AG08396 (cell line): ENCODE measurements at places on chromosomes 6 and 20.
A peak's percentile ranks its signal among the peaks of the same experiment; 100 is the strongest.

DNA sequence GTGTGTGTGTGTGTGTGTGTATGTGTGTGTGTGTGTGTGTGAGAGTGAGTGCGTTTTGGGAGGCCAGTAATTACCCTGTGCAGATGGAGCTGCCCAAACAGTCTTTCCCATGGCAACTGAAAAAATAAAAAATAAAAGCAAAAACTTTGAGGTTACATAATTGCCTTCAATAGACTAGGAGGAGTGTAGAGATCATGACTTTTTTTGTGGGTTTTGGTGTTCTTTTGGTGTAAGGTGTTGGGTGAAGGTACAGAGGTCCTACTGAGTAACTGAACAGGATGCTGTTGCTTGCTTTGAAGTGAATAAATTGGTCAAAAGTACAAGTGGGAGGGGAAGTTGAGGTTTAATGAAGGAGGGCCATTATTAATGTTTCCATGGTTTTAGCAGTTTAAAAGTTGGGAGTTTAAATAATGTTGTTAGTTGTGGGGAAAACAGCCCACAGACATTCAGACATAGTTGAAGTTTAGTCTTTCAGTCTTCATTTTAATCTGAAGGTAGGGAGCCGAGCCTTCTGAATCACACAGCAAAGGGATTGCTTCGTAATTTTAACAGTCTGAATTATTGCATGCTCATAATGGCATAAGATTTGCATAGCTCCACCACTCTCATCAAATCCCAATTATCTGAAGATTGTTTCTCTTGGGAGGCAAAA is 251.4 kb downstream of the PRL start:
- no peak for DNase-seq

DNA sequence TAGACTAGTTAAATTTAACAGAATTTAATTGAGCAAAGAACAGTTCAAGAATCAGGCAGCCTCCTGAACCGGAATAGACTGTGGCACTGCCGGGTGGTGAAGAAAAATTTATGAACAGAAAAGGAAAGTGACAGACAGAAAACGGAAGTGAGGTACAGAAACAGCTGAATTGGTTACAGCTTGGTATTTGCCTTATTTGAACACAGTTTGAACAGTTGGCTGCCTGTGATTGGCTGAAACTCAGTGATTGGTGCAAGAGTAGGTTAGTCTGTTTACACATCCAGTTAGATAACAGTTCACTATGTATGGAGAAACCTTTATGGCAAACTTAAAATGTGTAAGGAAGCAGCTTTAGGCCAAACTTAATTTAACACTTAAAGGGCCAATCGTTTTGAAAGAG is 116.0 kb upstream of the CITED2 start:
- DNase-seq, result no peak

DNA sequence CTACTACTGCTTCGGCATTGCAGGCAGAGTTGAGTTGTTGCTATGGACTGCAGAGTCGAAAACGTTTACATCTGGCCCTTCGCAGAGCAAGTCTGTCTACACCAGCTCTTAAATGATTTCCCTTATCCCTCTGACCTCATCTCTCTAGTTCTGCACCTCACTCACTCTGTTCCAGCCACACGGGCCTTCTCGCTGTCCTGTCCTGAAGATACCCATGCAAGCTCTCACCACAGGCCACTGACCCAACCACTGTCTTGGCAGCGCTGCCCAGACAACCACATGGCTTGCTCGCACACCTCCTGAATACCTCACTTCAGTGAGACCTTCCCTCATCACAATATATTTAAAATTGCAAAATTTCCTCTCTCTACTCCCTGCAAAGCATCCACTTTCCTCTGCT is 31.4 kb downstream of the B4GALT5 start:
- no peak for DNase-seq

GRCh38 chr6:31004794-31005193 is 5.5 kb upstream of the MUC22 start:
- DNase-seq, result no peak

DNA sequence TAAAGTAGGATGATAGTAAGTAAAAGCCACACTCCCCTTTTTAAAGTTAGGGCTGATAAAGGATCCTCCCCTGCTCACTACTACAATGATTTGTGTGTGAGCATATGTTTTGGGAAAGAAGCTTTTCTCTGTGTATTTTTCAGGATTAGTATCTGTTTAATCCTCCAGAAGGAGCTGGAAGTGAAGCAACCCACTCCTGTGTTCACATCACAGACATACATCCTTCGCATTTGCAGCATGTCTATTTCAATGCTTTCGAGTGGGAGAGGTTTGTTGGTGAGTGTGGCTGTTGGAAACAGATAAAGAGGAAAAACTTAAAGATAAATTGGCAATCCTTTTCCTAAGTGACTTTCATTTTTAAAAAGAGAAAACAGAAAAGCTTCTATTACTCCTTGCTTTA is 31.6 kb upstream of the RGS17 start:
- no peak for DNase-seq

DNA sequence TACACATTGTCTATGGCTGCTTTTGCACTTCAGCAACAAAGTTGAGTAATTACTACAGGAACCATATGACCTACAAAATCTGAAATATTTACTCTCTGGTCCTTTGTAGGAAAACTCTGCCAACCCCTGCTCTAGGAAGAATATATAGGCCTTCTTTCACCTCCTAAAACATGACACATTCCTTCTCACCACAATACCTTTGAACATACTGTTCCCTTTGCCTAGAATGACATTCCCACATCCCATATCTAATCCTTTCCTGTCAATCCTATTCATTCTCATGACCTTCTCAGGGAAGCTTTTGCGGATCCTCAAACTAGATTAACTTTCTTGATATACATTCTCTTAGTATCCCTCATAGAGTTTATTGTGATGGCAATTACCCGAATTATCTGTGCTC is 18.0 kb upstream of the NCOA6 start:
- no peak for DNase-seq

DNA sequence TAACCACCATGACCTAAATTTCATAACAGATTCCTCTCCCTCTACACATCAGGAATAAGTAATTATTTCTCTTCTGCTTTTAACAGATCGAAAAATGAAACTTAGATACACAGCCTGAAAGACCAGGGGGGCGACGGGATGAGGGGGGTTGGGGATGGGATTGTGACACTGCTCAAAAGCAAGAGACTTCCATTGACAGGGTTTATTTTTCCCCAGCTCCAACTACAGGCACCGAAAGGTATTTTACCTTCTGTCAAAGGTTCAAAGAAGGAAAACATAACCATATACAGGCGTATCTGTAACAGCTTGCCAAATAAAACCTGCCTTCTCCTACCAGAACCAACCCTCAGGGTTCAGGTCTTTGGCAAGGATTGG is 1.3 kb downstream of the EPHA7 start:
- peak; percentile 2 for DNase-seq

DNA sequence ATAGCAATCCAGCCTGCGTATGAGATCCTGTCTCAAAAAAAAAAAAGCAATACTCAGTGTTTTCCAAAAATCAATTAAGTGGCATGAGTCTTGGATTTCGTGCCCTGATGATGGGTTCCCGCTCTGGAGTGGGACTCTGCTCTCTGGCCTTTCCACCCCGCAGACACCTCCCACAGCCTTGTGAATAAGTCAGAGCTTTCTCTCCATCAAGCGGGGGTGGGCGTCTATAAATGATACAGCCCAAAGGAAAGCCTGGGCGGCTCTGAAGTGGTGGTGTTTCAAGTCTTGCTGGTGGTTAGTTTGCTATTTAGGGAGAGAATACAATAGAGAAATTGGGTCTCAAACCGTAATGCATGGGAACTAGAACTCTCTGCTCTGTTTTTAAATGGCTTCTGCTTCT is 52.5 kb upstream of the TAGAP start:
- DNase-seq, result no peak

DNA sequence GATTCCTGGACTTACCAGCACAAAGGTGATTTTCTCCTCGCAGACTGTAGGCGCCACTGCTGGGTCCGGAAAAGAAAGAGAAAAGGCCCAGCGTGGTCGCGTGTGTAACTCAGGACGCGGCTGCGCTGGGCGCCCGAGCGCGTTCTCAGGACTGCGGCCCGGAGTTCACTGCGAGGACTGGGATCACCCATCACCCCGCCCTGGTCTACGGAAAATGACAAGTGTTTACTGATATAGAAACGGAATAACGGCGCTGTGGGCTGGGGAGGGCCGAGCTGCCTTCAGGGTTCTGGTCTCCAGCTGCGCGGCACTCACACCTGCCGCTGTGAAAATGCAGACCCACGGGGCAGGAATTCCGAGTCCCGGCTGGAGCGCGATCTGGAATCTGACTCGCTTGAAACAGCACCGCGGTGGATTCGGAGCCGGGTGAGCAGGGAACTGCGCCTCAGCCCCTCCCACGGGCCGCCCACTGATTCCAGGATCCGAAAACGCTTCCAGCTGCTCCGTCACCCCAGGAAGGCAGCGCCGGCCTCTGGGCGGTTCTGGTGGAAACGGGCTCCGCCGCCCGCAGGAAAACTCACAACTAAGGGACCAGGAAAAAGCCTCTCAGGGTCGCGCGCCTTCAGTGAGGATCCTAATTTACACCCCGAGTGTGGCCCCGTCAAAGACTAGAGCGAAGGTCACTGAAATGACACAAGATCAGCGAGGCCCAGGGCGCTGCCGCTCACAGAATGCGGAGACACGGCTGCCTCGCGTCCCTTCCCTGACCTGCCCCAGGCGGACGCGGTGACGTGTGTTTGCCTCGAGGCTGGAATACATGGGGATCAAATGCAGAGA is 34.5 kb downstream of the HLA-A start:
- DNase-seq, result peak; percentile 80
